Stimulated activated CD4-positive, alpha-beta T cell treated with anti-CD3 and anti-CD28 coated beads, Interleukin-12 subunit alpha, Interleukin-12 subunit beta, amount 100 ng/mL, for 4 hours (primary cell): ENCODE measurements at places on chromosomes 3 and 15.

GRCh38 chr3:170320461-170321121, 36.9 kb upstream of the SKIL start:
- DNase-seq = no peak

GRCh38 chr3:62873451-62873760, 1.8 kb downstream of the CADPS start:
- DNase-seq = no peak

DNA sequence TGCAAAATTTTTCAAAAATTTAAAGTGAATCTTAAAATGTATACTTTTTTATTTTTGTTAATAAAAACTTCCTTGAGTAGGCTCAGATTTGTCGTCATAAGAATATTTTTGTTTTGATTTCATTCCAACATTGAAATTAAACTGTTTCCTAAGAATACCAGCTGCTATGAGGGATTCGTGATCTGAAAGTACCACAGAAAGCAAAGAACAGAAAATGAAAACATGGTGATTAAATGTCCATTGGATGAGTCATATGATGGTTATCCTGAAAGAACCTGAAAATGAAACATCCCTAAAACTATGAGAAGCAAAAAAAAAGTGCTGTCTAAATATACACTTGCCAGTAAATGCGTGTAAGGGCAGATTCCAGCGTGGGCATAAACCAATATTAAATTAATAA, 143.8 kb downstream of the GMNC start:
- no peak for DNase-seq

GRCh38 chr3:14472471-14473351, 67.4 kb downstream of the GRIP2 start:
- no peak for DNase-seq

- no peak for DNase-seq
Measured at GRCh38 chr3:88003115-88003755, 55.6 kb downstream of the CGGBP1 start.

- no peak for DNase-seq
Measured at GRCh38 chr15:99556011-99556410, 9.8 kb upstream of the MEF2A start.

DNA sequence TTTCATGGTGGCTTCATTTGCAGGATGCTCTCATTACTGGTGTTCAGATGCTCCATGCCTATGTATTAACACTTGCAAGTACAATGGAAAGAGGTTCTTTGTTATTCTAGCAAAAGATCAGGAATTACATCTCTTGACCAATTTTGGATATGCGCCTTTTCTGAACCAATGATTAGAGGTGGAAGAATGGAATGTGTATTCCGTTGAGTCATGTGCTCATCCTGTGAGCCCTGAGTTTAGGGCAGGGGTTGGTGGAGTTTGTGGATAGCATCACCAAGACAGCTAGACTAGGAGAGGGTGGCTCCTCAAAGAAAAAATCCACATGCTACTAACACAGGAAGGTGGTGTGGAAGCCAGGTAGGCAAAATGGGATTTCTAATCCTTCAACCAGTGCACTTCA, 80.7 kb upstream of the SLC25A26 start:
- DNase-seq = no peak

DNA sequence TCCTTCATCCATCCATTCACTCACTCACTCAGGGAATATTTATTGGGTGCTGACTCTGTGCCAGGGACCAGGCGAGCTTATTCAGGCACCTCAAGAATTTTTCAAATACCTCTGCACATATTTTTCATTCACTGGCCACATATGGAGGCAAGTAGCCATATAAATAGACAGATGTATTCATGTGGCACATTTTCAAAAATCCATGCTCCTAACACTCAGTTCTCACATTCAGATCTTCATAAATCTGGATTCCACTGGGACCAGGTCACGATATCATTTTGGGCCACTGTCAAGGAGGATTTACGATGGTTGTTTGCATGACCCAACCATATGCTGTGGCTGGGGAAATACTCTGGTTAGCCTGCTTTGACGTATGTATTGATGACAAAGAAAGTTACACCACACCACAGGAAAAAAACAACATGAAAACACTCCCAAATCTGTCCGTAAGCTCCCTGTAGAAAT, 241.8 kb upstream of the LRTM1 start:
- no peak for DNase-seq

GRCh38 chr3:61333192-61333961, 82.1 kb upstream of the FHIT start:
- no peak for DNase-seq

DNA sequence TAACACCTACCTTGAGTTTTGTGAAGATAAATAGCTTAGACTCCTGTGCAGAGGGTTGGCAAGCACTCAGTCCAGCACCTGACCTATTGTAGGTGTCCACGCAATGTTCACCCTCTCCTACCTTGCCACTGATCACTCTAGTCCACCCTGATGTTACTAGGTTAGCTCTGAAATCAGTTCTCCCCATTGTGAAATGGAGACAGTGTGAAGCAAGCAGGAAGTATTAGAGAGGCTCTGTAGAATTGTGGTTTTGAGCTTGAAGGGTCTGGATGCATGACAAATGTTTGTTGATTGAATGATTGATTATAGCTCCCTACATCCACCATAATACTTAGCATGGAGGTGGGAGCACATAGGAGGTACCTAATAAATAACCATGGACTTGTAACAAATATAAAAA, 199.7 kb downstream of the RPLP1 start:
- no peak for DNase-seq

DNA sequence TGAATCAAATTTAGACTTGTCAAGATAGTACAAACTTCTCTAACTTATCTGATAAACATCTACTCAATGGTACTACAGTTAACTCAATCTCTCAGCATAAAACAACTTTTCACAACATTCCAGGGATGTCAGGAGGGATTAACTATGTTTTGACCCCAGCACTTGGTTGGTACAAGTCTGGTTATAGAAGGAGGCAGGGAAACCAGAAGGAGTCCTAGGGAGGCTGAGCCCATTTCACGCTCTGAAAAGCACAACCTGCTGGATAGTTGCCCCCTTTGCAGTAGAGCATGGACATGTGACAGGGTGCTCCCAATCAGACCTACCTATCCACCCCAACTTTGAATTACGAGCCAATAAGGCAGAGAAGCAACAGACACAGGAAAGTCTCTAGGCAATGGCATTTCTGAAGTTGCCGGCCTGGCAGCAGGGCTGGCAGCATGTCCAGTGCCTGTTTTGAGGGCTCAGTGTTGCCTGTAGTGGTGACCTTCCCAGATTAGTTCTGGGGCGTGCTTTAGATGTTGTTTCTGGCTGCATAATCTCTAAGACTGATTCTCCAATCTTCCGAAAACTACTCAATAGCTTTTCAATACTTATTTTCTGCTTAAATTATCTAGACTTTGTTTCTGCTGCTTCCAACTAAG, 8.2 kb downstream of the ANKUB1 start:
- DNase-seq = no peak

DNA sequence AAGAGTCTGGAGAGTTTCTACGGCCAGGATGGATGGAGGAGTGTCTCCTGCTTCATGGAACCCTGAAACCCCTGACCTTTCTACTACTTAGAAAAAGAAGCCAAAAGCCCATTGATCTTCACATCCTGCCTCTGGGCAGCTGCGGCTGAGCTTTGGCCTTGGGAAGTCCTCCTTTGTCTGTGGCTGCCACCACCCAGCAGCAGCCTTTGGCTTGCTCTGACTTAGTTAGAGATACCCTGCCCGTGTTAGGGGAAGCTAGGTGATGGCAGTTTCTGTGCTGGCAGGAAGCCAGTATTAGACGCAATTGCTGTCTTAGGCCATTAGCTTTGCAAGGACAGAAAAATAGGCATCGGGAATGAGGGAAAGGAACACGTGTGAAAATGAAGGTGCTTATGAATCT, 18.8 kb downstream of the APH1B start:
- no peak for DNase-seq

DNA sequence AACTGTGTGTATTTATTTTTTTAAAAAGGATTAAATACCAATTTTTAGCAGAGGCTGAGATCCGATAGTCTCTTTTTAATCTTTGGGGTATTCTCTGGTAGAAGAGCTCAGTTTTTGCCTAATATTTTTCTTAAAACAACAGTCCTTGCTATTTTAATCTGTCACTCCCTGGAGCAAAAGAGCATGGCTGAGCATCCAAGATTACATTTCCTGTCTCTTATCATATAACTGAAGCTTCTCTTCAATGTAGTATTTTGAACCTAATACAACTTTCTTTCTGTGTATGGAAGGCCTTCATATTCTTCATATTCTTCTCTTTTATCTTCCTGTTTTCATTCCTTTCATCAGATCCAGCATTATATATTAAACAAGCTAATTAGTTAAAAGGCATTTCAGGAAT, 293.7 kb downstream of the NSUN3 start:
- DNase-seq = no peak

- DNase-seq = no peak
Measured at GRCh38 chr15:34070003-34070402, 31.0 kb upstream of the AVEN start.

- DNase-seq = no peak
Measured at GRCh38 chr3:172257648-172258400, 190.4 kb downstream of the GHSR start.

GRCh38 chr3:194987571-194988494, 283.1 kb downstream of the XXYLT1 start:
- no peak for DNase-seq

- DNase-seq = no peak
Measured at GRCh38 chr15:92095693-92096092, 242.2 kb downstream of the SLCO3A1 start.

DNA sequence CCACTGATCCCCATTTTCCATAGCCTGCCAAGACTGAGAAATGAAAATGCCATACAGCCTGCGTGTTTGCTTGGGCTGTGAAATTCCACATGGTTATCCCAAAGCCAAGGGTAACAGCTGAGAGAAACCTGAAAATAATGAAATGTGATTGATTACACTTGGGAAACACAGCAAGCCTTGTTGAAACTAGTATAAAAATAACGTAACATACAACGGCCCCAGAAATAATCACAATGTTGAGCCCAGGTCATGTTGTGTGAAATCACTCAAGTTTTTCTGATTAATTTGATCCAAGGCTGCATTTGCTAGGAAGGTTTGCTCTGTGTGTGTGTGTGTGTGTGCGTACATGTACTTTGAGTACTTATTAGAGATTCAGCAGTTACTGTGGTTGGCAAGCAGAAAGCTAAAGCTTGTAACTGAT, 269.0 kb downstream of the OXSM start:
- no peak for DNase-seq

- no peak for DNase-seq
Measured at GRCh38 chr15:33293713-33294334, 16.9 kb upstream of the RYR3 start.

GRCh38 chr3:9715136-9715535, 11.5 kb downstream of the CPNE9 start:
- DNase-seq = no peak

GRCh38 chr3:10792208-10792607, 23.8 kb upstream of the SLC6A11 start:
- DNase-seq = no peak

DNA sequence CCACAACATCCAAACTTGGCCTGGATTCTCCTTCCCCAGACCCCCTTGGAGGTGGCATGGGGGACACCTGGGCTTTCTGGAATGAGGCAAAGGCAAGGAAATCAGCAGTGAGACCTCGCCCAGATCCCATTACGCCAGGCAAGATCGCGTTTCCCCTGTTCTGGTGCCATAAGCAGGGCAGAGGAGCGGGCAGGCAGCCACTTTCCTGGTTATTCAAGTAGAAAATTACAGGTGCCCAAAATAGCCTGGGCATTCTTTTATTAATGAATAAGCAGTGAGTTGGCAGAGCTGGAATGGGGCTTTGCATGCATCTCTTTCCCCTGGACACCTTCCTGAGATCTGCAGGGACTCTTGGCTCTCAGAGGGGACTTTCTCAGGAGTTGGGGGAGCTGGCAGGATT, 31.5 kb upstream of the FAM107A start:
- DNase-seq = no peak

- DNase-seq = no peak
Measured at GRCh38 chr15:99446565-99447496, 119.0 kb upstream of the MEF2A start.

- DNase-seq = no peak
Measured at GRCh38 chr3:14803101-14803980, 15.4 kb upstream of the FGD5 start.

DNA sequence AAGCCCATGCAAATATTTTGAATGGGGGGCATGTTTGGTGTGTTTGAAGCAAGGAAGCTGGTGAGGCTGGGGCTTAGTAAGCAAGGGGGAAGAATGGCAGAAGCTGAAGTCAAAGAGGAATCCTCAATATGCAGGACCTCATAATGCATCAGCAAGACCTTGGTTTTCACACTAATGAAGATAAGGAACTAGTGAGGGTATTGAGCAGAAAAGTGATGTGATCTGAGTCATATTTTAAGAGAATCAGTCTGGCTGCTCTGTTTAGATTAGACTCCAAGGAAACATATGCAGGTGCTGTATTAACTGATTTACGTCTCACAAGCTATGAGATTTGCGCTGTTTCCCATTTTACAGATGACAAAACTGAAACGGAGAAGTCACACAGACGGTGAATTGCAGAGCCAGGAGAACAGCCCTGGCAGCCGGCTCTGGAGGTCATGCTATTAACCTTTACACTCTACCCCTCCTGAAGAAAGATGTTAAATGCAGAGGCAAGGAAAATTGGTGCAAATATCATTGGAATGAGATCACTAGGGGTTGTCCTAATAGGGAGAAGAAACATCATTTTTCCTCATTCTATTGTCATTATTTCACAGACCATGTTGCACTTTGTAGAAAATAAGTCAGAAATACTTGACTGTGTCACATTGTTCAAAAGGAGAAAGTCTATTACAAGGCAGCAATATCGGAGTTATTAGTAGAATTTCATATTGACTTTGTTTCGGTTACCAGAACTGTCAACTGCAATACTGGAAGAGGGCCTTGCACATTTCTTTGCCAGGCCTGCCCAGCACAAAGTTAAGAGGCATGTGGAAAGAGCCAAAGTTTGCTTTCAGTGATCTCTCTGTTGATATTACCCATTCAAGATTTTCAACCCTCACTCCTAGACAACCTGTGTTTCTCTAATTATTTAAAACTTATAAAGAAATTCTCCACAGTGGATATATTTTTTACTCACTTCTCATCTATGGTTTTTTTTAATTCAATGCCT, 64.9 kb downstream of the COL8A1 start:
- DNase-seq = no peak

- no peak for DNase-seq
Measured at GRCh38 chr3:159616234-159616825, 372.3 kb upstream of the IL12A start.

DNA sequence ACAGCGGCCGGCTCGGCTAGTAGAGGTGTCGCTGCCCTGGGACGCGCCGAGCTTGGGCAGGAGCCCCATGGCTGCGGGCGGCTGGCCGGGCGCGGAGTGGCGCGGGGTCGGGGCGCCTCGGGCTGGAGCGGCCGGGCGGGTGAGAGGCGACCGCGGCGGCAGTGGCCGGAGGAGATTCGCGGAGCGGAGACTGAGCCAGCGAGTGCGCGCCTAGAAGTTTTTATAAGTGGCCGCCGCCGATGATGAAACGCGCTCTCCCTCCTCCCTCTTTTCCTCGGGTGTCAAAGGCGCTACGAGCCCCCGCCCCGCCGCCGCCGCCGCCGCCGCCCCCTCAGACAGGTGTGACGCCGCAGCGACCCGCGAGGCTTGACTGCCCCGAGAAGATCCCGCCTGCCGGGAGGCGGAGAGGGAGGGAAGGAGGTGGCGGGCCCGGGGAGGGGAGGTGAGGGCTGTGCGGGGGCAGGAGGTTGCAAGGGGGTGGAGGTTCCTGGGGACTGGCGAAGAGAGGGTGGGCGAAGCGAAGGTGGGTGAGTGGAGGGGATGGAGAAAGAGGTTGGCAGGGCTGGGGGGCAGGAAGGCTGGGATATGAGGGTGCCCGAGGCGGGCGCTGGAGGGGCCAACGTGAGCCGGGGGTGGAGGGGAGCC, at the start of gene SLCO2A1:
SLCO2A1 (minus strand) TSS at position 192 of the 645 bp plus-strand sequence; CDS start at position 69, 123 bp downstream.
- no peak for DNase-seq
